ENCODE measurements at places on chromosomes 7 and 10.

- no peaks in the 10 kb centered on the region for H3K4me1 ChIP-seq
- H3K27me3 ChIP-seq = no peaks in the 10 kb centered on the region
- no peaks in the 10 kb centered on the region for H3K36me3 ChIP-seq
- H3K27ac ChIP-seq = no peak overlapping the region
Observed at GRCh38 chr10:34504534-34504933, 310.6 kb downstream of the PARD3 start.

DNA sequence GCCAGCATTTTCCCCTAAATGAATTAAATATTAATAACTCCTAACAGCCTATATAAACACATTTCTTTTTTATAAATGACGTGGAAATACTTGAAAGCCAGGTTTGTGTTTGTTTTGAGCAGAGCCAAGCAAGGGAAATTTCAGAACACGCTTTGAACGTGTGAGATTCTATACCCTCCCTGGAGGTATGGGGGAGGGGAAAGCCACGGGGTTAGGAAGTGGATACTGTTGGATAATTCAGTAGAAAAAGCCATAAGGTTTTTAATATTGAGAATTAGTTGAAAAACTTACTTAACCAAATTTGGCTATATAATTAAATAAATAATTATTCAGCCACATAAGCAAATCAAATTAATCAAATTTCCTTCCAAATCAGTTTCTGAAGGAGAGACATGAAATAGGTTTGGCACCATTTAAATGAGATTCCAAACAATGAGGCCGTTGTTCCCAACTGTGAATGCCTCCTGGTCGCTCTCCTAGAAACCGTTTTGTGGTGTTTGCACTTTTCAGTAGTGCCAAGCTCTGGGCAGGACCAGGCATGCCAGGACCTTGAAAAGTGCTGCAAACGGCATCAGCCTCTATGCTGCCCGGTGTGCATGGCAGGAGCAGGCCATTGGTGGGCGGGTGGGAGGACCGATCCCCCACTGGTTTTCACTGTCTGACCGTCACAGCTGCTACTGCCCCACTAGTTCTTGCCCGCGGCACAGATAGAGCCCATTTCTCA lies 88.1 kb downstream of the SEPTIN14 start:
- DNase-seq = no peak
- no peak overlapping the region for H3K4me3 ChIP-seq
- H3K4me1 ChIP-seq = no peaks in the 10 kb centered on the region
- H3K27me3 ChIP-seq = no peaks in the 10 kb centered on the region

DNA sequence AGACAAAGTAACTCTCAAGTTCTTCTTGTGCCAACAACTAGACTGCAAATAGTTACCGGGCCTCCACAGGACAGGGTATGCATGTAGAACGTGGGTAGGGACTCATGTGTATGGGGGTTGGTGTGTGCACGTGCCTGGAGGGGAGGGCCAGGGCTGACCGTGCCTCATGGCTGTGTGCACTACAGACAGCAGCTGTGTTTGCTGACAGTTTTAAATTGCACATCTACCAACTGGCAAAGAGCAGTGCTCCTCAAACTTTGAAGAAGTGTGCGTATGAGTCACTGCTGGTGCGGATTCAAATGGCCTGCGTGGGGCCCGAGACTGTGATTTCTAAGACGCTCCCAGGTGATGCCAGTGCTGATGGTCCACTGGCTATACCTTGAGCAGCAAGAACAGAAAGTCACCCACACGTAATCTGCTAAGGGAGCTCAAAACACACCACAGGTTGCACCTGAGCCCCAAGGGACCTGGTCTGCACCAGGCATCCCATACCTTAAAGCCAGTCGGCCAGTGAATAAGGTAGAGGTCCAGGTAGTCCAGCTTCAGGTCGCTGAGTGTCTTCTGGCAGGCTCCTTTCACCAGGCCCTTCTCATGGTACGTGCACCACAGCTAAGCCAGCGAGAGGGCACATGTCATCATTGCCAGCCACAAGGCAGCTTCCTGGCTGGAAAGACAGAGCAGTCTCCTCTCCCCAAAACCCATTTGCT lies 8.5 kb downstream of the AKR1B1 start:
- no peak overlapping the region for H3K27ac ChIP-seq
- H3K4me3 ChIP-seq = no peak overlapping the region
- no peaks in the 10 kb centered on the region for H3K27me3 ChIP-seq
- H3K36me3 ChIP-seq = peaks cover 58% of the 10 kb centered on the region
- H3K4me1 ChIP-seq = peaks cover 25% of the 10 kb centered on the region

DNA sequence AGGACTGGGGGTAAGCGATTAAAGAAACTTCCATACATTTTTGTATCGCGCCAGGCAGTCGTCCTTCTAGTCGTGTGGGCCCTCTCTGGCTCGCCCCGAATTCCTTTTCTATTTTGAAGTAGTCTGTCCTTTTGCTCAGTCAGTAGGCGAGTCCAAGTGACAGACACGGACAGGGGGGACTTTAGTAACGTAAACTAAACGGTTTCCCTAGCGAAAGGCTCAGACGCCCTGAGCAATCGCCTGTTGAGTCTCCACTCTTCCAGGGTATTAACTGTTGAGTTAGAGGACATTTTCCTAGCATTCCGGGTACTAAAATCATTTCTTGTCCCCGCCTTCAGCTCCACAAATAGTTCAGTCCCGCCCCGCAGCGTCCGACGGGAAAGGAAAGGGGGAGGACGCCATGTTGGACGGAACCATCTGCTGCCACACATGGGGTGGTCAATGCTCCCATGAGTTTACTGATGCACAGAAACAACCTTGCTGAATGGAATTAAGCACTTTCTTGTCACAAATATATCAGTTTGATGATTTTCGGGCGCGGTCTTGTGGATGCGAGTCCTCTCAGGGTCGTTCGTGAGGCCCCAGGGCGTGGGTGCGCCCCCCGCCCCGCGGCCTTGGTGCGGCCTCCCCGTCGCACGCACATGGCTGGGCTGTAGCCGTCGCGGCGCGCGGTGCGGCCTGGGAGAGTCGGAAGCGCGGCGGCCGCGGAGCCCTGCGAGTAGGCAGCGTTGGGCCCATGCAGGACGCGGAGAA lies at the start of gene EIF3B:
Gene EIF3B, plus strand, starts transcription at position 642 of the 753 bp plus-strand sequence. Its CDS starts 95 bp downstream, at position 737.
- H3K4me3 ChIP-seq = peak within 1 kb of the TSS; percentile 99
- DNase-seq = peak; percentile 94
- peak within 1 kb of the TSS; percentile 100 for H3K27ac ChIP-seq
- peaks cover 14% of the 10 kb centered on the region for H3K36me3 ChIP-seq
- peaks cover 45% of the 10 kb centered on the region for H3K4me1 ChIP-seq

- no peaks in the 10 kb centered on the region for H3K4me1 ChIP-seq
- no peak overlapping the region for H3K4me3 ChIP-seq
- H3K27me3 ChIP-seq = no peaks in the 10 kb centered on the region
- DNase-seq = no peak
- H3K27ac ChIP-seq = no peak overlapping the region
Observed at GRCh38 chr7:12508554-12508953, 62.0 kb upstream of the SCIN start.

DNA sequence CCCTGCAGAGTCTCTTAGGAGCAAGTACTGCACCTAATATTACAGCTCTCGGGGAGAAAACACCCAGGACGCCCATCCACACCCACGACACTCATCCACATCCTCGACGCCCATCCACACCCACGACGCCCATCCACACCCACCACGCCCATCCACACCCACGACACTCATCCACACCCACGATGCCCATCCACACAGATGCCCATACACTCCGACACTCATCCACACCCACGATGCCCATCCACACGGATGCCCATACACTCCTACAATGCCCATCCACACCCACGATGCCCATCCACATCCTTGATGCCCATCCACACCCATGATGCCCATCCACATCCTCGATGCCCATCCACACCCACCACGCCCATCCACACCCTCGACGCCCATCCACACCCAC lies 503.1 kb downstream of the PTPRN2 start:
- DNase-seq = peak; percentile 12
- no peak overlapping the region for H3K4me3 ChIP-seq
- no peak overlapping the region for H3K27ac ChIP-seq
- no peaks in the 10 kb centered on the region for H3K36me3 ChIP-seq

DNA sequence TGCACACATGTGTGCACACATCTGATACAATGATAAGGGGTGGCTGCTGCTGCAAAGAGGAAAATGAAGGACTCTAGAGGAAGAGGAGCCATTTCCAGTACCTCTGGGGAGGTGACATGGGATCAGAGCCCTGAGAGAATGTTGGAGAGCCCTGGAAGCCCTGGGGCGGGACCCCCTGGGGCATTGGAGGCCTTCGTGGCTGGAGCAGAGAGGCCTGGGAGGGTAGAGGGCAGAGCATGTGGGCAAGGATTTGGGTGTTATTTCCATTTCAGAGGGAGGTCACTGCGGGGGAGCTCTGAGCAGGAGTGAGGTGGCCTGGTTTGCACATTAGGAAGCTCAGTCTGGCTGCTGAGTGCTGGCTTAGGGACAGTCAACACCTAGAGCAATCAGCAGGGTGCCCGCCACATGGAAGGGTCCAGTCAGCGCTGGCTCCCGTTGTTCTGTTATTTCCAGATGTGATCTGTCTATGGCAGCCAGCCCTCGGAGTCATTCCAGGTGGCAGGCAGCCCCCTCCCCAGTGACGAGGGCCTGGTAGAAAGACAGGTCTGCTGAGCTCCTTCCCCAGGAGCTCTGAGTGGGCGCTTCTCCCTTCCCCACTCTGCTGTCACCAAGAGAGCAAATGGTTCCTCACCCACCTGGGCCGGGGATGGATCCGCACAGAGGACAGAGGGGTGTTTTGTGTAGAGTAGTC lies 24.1 kb upstream of the BTBD16 start:
- peaks cover 77% of the 10 kb centered on the region for H3K36me3 ChIP-seq
- no peak for DNase-seq
- no peaks in the 10 kb centered on the region for H3K27me3 ChIP-seq
- no peaks in the 10 kb centered on the region for H3K4me1 ChIP-seq
- H3K4me3 ChIP-seq = no peak overlapping the region
- H3K27ac ChIP-seq = no peak overlapping the region

DNA sequence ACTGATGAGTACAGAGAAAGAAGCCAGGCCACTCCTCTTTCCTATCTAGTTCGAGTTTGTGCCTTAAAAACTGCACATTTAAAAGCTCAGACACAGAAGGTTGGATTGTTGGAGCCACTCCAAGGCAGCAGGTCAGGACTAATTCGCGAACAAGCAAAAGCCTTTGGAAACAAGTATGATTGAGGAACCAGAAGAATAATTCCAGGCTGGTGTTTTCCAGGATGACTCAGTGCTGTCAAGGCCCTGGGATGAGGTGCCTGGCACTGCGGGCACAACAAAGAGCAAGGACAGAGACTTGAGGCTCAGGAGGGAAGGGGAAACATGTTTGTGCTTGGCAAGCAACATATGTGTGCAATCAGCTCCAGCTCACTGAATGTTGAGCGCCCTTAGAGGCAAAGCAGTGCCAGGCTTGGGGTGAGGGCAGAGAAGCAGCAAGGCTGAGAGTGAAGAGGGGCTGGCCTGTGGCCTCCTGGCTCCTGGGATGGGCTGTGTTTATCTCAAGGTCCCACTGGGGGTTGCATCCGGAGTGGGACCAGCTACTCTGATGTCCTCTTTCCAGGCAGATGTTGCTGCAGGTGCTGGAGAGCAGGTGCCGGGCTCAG lies 44.1 kb downstream of the VSTM4 start:
- no peak for DNase-seq
- no peaks in the 10 kb centered on the region for H3K4me1 ChIP-seq
- no peak overlapping the region for H3K27ac ChIP-seq
- H3K27me3 ChIP-seq = no peaks in the 10 kb centered on the region
- H3K4me3 ChIP-seq = no peak overlapping the region

DNA sequence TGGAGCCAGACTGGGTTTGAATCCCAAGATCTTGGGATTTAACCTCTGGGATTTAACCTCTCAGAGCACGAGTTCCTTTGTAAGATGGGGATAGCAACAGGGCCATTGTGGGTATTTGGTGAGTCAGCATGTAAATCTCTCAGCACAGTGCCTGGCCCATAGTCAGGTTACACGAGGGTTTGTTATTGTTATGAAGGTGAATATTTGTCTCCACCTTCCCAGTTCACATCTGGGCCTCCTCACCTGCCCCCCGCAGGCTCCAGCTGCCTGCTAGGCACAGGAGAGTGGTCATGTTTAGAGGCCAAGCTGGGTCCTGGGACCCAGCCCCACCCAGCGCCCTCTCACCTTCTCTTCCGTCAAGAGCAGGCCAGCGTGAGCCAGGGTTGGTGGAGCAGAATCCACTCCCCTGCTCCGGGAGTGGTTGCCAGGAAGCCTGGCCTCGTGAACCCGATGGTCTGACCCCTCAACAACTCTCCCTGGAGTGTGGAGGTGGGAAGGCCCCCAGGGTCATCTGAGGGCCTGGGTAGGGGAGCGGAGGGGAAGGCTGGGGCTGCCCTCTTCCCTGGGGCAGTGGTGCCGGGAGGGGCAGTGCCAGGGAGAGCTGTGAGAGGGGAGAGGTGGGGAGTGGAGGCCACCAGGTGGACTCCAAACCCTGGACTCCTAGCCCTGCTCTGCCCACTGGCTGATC lies 26.0 kb downstream of the FAM241B start:
- H3K36me3 ChIP-seq = no peaks in the 10 kb centered on the region
- no peak for DNase-seq
- no peaks in the 10 kb centered on the region for H3K27me3 ChIP-seq
- H3K4me1 ChIP-seq = no peaks in the 10 kb centered on the region
- no peak overlapping the region for H3K27ac ChIP-seq

DNA sequence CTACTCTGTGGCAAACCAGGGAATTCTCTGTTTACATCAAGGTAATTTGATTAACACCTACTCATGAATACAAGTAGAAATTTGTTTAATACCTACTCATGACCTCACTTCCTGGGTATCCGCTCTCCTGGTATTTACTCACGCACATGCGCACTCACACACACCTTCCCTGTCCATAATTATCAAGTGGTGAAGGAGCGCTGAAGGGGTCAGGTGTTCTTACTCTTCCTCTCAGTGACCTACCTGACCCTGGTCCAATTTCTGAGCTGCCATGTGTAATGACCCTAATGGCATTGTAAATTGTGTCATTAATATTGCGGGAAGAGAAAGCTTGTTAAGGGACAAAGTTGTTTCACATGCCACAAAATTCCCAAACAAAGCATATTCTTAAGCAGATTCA lies 41.3 kb upstream of the TRIL start:
- no peaks in the 10 kb centered on the region for H3K27me3 ChIP-seq
- no peak overlapping the region for H3K4me3 ChIP-seq
- no peak overlapping the region for H3K27ac ChIP-seq
- H3K4me1 ChIP-seq = no peaks in the 10 kb centered on the region
- no peaks in the 10 kb centered on the region for H3K36me3 ChIP-seq
- no peak for DNase-seq

GRCh38 chr7:45888185-45888992 lies at the start of gene IGFBP1:
Gene IGFBP1, plus strand, starts transcription at chr7:45888488. Its CDS starts 165 bp downstream, at chr7:45888653.
- H3K4me1 ChIP-seq = no peaks in the 10 kb centered on the region
- no peak for DNase-seq
- H3K36me3 ChIP-seq = no peaks in the 10 kb centered on the region
- no peak within 1 kb of the TSS for H3K27ac ChIP-seq
- peaks cover 49% of the 10 kb centered on the region for H3K27me3 ChIP-seq

Data from upper lobe of right lung (tissue), 1 donor.